ENCODE measurements at places on chromosomes 3 and 15.

GRCh38 chr3:108088146-108088545, 2.7 kb downstream of the CD47 start:
- no peak for DNase-seq

DNA sequence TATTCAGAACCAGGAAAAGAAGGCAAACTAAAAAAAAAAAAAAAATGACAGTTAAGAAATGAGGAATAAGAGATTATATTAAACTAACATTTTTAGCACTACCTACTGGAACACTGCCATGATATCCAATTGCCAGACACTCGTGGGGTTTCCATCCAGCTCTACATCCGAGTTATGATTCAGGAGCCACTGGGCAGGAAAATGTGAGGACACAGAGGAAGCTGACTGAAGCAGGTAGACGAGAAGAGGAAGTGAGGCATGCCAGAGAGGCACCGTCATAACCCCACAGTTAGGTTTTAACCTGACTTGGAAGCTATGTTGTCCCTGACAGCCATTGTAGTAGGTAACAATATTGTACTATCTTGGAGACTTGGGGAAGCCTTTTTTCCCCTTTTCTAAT, 495.0 kb downstream of the NLGN1 start:
- no peak for DNase-seq

DNA sequence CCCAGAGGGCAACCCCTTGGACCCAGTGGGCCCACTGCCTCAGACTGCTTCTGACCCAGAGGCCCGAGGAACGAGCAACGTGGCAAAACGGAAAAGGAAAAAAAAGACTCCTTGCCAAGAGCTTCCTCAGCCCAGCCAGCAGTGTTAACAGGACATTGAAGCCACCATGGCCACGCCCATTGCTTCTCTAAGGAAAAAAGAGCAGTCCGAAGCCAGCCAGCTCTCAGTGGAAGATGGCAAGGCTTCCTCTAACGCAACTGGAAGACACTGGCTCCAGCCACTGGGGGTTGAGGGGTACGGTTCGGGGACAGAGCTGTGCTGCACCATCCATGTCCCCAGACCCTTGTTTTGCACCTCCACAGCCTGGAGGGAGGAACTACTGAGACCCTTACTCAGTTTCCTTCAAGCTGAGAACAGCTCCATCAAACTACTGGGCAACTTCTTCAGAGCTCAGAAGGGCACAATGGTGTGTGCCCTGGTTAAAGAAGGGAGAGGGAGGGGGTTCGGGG, 10.7 kb downstream of the BMF start:
- no peak for DNase-seq

DNA sequence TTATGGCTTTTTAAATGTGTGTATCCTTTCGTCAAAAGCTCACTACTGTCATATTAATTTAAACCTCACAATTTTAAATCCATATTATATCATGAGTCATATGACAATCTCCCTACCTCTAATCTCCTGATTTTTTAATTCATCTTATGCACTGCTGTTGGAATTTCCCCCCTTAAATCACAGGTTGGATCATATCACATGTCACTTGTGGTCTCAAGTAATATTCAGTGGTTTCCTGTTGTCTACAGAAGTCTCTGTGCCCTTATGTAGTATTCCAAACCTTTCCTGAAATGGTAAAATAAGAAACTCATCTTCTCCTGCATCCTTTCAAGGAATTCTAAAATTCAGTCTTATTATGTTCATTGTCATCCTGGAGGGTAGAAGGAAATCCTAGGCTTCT, 116.0 kb upstream of the CBLB start:
- no peak for DNase-seq

GRCh38 chr15:21267671-21268395, 172.5 kb downstream of the POTEB3 start:
- DNase-seq, result no peak

GRCh38 chr3:187456250-187456649, 88.1 kb downstream of the RTP4 start:
- no peak for DNase-seq

DNA sequence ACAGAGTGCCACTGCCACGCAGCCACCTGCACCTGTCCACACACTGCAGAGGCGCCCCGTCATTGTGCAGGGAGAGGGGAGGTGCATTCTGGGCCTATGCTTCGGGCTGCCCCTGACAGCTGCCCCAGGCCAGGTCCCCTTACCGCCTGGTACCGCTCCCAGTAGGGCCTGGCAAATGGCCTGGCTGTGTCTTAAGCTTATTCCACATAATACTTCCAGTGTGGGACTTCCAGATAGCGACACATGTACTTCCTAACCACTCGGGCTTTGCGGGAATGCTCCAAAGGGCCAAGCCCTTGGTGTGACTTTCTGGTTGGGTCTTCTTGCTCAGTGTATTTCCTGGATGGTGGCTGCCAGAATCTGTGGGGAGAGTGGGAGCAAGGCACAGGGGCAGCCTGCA, 254.3 kb upstream of the CHRNA7 start:
- no peak for DNase-seq

DNA sequence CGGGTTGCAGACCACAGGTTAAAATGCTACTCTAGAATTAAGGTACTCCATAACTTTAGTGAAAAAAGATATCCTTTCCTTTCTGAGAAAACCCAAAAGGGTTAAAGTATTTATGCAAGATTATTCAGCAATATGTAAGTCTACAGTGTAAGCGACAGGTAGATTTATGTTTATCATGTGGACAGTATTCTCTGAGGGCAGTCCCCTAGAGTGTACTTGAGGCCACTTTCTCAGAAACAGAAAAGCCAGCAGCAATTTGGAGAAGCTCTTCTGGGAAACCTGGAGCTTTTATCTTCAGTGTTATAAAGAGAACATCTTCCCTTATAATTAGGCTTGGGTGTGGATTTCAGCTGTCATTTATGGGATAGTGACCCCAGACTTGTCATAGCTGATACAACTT, 8.9 kb downstream of the ST3GAL6 start:
- DNase-seq, result no peak

DNA sequence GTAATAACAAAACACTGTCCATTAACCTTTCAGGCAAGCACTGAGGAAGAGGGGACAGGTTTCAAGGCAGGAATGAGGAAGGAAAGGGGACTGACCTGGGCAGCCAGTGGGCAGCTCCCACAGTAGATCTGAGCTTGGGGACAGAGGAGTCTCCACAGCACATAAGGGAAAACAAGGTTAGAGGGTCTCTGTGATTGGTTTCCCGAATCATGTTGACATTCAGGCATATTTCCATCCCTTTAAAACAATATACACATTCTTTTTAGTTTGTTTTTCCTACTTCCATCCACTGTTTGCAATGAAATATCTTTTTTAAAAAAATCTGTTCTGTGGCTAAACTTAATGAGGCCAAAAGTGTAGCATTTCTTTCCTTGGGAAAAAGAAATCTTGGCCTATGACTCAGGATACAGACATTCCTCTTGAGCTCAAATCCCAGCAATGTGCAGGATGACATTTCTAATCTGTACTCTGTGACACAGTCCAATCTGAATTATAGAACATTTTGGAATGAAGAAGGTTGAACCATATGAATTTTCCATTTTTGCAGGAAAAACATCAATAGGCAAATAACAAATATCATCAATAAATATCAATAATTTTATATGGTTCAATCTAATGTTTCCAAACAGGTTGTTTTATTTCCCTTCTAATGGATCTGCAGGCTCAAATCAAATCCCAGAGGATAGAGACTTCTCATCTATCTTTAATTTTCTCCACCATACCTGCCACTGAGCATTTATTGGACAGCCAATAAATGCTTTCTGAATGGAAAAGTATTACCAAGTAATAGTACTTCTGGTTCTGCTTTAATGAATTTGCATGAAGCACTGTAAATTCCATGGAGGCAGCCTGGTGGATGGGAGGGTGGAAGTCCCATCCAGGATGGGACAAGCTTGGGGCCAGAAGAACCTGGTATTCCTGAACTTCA, 54.1 kb downstream of the ITGB5 start:
- no peak for DNase-seq

- DNase-seq, result no peak
Measured at GRCh38 chr15:94236608-94237007, 5.2 kb downstream of the MCTP2 start.

GRCh38 chr3:23302271-23302670, 99.1 kb downstream of the UBE2E2 start:
- DNase-seq, result no peak

All from activated T-cell treated with anti-CD3 and anti-CD28 coated beads, Interleukin-2, amount 50 U/mL, for 72 hours (primary cell).